GM13977 (cell line): ENCODE measurements at places on chromosomes 3 and 15.

DNA sequence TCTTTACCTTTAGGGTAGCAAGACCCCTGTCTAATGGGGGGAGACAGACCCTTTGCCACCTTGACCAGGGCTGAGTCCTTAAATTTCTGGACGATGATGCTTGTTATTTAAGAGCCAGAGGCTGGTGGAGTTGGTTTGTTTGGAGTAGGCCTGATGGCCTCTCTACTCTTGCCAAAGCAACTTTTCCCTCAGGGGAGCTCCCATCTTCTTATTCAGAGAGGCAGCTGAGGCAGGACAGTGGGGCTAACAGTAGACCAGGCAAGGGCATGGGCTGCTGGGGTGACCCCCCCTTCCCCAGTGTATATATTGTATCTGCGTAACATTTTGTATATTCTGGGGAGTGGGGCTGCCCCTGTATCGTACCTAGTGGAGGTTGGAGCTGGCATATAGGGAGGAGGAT lies 10.3 kb downstream of the RPS17 start:
- DNase-seq = no peak

GRCh38 chr3:133293397-133294110 lies 106.3 kb upstream of the BFSP2 start:
- DNase-seq = no peak

DNA sequence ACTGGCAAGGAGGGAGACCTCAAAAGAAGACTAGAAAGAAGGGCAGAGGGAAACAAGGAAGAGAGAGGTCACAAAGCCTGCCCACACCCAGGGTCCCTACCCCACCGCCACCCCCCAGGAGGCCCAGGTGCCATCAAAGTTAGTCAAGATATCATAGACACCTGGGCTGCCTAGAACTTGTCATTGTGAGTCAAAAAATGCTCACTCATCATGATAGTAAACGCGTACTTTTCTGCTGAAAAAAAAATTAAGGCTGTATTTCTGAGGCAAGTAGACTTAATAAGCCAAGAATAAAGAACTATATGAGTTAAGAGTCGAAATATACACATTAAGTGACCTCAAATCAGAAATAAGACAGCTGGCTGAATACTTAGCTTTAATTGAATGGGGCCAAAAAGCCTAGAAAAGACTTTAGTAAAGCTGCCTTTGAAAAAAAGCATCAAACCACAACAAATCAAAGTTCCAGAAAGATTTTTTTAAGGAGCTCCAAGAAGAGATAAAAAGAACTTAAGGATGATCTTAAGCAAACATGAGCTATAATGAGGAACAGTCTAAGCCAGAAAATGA lies 415.5 kb upstream of the PPP2R3A start:
- no peak for DNase-seq

GRCh38 chr15:73891328-73892315 lies 18.3 kb downstream of the TBC1D21 start:
- no peak for DNase-seq

DNA sequence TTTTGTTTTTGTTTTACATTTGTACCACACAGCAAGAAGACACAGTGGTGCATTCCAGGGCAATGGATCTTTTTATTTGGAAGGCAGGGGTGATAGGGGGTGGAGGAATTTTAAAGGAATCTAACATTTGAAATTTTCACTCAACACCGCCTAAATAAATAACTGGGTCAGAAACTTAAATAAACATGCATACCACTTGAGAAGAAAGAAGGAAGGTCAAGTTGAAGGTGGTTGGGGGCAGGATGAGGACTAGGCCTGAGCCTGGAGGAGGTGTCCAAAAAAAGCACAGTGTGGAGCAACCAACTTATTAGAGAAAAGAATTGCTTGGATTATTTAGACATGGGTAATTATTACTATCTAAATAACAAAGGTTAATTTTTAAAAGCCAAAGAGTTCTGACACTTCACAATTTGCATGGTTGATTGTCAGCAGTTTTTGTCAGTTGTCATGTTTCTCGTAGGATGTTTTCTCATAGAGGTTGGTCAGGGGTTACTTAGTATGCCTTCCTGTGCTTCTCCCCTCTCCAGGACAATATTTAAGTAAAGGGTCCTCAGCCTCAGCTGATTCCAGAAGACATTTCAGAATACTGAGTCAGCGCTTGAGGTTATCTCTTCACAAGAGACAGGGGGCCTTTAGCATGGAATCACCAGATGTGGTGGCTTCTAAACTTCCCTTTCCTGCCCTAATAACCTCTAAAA lies 173.7 kb upstream of the SLC2A2 start:
- no peak for DNase-seq

DNA sequence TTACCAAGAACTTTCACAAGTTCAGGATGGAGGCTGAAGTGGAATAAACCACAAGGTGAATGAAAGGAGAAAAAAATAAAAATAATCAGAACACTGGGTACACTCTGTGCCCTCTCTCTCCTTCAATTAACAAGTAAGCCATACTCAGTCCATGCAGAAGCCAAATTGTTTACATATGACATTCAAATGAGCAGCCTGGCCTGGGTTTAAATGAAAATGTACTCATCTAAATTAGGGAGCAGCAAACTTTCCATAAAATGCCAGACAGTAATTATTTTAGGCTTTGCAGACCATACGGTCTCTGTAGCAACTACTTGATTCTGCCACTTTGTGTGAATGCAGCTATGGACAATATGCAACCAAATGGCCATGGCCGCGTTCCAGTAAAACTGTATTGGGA lies 376.6 kb downstream of the MAGI1 start:
- no peak for DNase-seq

GRCh38 chr3:30488070-30488756 lies 118.2 kb upstream of the TGFBR2 start:
- DNase-seq = no peak

GRCh38 chr3:189229196-189229828 lies 57.5 kb downstream of the TPRG1 start:
- no peak for DNase-seq

GRCh38 chr15:33612721-33613304 lies 302.0 kb downstream of the RYR3 start:
- no peak for DNase-seq

GRCh38 chr15:51133140-51133765 lies 38.5 kb upstream of the TNFAIP8L3 start:
- no peak for DNase-seq

DNA sequence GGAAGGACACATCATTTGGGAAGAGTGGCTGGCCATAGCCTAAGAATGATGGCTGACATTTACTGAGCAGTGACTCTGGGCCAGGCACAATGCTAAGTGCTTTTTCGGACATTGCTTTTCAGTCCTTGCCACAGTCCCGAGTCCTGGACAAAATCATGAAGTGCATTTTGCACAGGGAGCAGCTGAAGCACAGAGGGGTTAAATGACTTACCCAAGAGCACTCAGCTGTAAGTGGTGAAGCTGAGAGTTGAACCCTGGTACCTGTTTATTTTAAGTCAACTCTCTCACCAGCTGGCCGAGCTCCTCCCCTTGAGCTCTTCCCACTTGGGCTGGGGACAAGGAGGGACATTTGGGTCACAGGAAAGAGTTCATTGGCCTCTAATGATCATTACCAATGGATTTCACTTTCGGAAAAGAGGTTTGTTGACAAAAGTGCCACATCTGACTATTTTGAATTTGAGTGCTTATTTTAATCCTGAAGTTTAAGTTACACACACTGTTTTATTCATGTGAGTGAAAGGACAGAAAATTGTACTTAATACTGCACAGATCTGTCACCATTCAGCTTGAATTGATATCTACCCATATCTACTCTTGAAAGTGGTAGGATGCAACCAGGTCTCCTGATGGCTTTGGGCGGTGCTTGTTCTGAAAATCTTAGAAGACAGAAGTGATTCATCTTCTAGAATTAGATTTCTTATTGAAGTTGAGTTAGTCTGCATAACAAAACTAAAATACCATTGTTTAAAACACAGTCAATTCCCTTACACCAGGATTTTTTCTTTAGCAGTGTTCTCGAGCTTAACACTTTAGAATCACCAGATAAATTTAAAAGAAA lies 368.7 kb upstream of the PROK2 start:
- no peak for DNase-seq

- no peak for DNase-seq
Observed at GRCh38 chr3:185420762-185421161, 57.8 kb downstream of the MAP3K13 start.

- no peak for DNase-seq
Observed at GRCh38 chr3:94173673-94174434, 111.0 kb downstream of the NSUN3 start.

- DNase-seq = no peak
Observed at GRCh38 chr3:196273655-196274054, 13.9 kb downstream of the PCYT1A start.

GRCh38 chr3:71565316-71565715 lies 18.2 kb downstream of the FOXP1 start:
- DNase-seq = no peak

DNA sequence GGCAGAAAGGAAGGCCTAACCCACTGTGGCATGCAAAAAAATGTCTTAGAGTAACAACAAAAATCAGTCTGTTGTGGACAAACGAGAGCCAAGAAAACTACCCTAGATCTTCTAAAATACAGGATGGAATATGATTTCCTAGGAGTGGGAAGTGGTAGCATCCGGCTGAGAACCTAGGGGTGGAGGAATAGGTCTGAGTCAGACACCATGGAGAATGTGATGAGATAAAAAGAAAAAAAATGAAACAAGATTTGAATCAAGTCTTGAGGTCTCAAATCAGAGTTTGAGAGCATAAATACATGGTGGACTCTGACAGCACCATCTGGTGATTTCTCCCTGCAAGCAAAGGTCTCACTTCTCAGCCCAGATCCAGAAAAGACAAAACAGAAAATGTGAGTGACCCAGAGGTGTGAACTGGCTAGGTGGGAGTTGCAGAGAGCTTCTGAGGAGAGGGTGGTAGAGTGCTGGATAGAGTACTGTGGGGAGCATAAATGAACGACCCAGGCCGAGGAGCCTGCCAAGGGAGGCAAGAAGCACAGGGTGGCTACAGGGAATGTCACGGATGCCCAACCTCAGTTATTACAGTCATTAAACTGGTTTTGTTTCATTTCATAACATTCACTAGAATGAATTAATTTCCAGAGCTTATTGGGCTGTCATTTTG lies 27.6 kb upstream of the VEPH1 start:
- DNase-seq = no peak

- DNase-seq = no peak
Observed at GRCh38 chr3:57158813-57159738, 6.1 kb downstream of the IL17RD start.

DNA sequence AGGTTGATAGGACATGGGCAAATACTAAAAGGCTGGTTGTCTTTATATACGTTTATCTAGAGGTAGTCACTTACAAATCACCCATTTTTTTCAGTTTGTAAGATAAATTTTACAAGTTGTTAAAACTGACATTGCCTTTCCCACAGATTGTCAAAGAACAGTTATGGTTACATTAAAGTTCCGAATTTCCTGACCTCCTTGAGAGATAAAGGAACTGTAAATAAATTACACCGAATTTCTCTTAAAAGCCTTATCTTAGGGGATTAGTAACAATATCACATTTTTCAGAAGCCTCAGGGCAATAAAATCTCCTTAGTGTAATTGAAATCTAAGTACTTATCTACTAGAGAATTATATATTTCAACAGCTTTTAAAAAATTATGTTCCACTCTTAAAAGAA lies 49.5 kb downstream of the ZPLD1 start:
- DNase-seq = no peak

DNA sequence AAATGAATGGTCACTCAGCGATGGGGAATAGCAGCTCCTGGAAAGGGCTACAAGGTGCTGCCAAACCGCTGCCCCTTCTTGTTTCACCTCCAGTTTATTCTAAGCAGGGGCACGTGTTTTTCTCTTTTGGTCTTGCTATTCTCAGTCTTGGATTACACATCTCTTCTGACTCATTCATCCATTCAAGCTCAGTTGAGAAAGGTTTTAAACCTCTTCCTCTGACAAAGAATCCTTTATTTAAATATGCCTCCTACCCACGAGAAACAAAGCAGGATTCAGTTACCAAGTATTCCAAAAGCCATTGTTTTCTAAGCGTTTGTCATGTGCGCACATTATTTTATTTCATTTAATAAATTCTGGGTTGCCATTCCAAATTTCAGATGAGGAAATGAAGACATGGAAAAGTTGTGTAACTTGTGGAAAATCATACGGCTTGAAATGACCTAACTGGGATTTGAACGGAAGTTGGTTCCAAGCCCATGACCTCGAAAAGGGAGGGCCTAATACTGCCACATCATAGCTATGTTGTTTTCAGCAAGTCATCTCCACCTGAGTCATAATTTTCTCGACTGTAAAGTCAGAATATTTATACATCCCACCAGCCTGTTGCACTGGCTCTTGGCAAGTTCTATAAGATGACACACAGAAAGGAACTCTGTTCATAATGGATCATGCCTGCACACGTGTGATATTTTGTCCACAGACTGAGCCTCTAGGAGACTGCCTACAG lies 292.0 kb upstream of the SLCO3A1 start:
- no peak for DNase-seq

GRCh38 chr15:81384891-81385720 lies 11.1 kb upstream of the TMC3 start:
- no peak for DNase-seq

DNA sequence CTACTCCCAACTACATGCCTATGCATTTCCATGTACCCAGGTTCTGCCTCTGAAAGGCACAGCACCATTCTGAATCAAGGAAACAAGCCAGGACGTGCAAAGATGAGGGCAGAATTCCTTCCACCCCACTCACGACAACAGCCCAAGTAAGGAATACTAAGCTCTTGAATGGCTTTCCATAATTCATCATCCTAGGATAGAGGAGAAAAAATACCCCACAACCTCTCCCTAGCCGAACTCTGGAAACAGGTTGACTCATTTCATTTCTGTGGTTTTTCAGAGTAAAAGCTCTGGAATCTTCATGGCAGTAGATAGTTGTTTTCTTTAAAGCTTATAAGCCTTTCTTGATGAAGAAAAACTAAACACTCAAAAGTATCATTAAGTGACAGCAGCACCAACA lies 77.8 kb downstream of the PDZRN3 start:
- DNase-seq = no peak

DNA sequence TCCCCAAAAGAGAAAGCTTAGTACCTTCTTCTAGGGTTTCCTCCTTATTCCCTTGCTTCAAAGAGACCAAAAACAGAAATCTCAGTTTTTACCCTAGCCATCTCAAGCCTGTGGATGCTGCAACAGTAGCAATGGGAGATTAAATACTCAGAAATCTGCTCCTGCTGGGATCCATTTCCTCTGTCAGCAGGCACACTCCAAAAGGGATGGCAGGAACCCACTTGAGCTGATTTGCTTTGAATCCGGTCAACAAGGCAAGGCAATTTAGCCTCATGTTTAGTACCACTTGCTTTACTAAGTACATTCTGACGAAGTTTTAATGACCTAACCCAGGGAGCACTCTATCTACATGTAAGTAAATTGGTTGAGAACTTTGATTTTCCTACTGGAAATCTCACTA lies 590.0 kb upstream of the ADAMTS9 start:
- no peak for DNase-seq
